ENCODE measurements at places on chromosomes 11 and 22.

DNA sequence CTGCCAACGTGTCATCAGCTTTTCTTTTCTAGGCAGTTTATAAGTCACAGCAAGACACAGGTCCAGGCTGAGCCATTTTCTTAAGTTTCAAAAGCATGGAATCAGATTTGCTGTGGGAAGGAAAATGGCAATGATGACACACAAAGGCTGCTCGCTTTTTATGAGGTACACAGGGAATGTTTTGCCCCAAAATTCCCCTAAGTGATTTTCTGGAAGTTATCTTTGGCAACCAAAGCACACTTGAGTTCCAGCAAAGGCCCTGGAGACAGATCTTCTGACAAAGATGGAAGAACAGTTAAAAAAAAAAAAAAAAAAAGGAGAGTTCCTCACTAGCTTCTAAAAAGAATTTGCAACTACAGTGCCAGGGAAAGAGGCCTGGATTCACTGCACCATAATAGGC lies 260.8 kb downstream of the LARGE1 start:
- no peak for DNase-seq

GRCh38 chr11:33701302-33702230 lies 940 bp upstream of the C11orf91 start:
- DNase-seq, result no peak

GRCh38 chr11:81892770-81893635 lies 840.7 kb downstream of the FAM181B start:
- DNase-seq, result no peak

DNA sequence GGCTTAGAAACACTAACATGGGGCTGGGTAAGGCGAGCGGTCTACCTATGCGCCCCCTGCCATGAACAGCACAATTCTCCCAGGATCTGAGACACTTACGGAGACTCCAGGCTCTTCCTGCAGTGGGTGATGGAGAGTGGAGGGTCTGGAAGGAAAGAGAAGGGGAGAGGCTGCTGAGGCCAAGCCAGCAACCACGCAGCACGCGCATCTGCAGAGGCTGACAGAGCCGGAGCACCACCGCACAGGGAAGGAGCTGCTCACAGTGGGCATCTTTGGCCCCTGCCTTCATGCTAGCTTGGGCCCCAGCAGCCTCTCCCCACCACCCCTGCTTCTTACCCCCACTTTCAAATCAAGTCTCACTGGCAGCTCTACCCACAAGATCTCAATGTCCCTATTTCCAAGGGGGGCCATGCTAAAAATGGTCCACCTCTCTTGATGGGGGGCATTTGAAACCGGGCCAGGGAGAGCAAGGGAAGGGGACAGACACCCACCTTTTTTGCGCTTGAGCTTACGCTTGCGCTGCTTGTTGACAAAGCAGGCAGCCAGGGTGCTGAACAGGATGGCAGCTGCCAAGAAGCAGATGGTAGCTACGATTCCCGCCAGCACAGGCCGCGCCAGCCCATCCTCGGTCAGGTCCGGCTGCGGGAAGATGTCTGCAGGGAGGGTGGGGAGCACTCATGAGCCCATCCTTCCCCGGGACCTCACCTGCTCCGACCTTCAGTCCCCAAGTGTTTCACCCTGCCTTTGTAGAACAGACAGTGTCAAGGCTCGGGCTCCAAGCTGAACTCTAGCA lies 34.5 kb downstream of the IGSF9B start:
- no peak for DNase-seq

DNA sequence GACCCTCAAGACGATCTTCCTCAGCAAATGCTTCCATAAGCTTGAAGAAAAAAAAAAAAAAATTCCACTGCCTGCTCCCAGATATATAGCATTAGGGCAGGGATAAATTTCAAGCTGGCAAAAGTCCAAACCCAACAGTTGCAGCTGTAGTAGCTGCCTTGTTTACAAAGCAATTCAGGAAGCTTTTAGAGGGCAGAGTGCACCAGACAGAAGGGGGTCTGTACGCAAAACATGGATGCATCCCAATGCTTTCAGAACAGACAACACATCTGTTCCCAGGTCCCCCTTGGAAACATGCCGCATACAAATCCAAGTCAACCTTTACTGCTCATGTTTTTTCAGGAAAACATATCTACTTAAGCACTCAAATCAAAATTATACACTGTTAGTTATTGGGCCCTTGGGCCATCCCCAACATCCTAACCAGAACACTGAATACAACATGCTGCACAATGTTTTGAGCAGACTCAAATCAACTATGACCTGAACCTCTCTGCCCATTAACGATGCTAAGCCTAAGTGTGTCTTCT lies 94.5 kb downstream of the CADM1 start:
- no peak for DNase-seq

DNA sequence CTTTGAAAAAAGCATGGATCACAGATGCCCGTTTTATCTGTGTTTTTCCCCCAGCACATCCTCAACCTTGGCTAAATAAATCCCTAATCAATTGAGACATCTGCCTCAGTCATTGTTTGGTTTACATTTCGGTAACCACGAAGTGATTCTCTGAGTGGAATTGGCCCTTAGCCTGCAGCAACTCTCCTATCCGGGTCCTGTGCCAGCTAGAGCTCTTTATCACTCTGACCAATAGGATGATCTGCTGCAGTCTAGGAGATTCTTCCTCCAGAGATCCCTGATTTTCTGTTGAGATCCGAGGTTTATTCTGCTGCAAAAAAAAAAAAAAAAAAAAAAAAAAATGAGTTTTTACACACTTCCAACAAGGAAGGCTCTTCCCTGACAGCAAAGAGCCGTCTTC lies 137.3 kb downstream of the KCNA4 start:
- no peak for DNase-seq

DNA sequence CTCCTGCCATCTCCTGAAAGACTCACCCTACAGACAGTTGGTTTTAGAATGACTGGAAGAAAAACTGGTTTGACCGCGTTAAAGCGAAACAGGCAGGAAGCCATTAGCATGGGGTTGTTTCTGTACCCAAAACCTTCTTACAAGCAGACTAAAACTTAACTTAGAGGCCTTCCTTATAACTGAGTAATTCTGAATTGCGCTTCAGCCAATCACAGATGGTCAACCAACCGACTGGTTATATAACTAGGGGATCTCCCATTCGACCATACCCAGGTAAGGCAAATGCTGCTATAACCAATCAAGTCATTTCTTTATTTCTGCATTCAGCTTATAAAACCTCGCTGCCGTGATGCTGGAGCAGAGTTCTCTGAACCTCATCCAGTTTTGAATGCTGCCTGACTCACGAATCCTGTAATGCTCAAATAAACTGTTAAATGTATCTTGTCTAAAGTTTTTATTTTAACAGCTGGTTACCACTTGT lies 87.8 kb upstream of the DRD2 start:
- no peak for DNase-seq

DNA sequence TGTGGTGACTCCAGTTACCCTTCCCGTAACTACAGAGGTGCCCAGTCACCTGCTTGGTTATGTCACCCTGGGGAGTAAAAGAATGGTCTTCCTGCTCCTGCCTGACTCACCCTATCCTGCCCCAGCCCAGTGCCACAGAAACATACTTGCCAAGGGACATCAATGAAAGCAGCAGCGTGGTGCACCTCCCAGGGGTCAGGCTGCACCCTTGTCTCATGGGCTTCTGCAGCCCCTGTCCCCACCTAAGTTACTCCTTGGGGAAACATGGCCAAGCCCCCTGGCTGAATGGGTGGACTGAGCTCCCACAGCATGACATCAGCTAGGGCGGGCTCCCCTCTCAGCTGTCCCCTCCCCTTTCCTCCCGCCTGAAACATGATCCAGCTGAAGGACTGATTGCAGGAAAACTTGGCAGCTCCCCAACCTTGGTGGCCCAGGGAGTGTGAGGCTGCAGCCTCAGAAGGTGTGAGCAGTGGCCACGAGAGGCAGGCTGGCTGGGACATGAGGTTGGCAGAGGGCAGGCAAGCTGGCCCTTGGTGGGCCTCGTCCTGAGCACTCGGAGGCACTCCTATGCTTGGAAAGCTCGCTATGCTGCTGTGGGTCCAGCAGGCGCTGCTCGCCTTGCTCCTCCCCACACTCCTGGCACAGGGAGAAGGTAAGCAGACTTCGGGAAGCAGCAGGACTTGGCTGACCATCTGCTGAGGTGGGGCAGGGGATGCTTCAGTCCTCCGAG lies at the start of gene HTR3A:
Gene HTR3A, plus strand, starts transcription at position 368 of the 730 bp plus-strand sequence. Its CDS starts 218 bp downstream, at position 586.
- no peak for DNase-seq

- DNase-seq, result no peak
Observed at GRCh38 chr11:17831883-17832282, 97.3 kb downstream of the KCNC1 start.

DNA sequence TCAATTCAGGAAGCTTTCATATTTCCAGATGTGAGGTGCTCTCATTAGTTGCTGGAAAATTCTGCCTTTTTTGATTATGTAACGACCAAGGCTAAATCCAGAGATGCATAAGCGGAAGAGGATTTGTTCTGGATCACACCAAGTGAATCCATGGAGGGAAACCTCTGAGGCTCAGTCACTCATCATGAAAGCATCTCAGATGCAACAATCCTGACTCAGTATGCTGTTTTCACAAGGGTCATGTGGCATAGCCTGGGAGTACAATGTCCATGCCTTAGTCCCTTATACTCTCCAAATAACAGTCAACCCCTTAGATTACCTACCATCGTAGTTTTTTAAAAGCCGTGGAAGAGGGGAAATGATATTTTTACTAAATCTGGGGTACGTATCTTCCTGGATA lies 445.6 kb downstream of the NTM start:
- no peak for DNase-seq

DNA sequence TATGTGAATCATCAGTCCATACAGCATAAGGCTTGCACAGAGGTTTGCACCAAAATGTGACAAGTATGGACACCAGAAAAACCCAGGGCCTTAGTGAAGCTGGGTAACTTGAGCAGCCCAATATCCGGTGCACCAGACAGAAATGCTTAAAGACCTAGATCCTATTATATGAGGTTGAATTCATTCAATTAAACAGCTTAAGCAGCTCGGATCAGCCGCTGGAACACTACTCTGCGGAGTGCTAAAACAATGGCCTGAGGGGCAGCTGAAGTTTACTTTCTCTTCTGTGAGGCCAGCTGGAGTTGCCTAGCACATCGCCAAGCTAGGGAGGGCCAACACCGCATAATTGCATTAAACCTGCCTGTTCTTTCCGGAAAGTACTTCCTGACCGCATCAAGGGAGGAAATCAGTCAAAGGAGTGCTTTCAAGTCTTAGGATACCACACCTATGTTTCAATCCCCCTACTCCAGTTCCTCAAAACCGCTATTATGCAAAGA lies 17.0 kb upstream of the FAM181B start:
- DNase-seq, result no peak

- no peak for DNase-seq
Observed at GRCh38 chr11:73267906-73268540, 4.1 kb upstream of the P2RY6 start.

- DNase-seq, result no peak
Observed at GRCh38 chr11:25566298-25567200, 765.4 kb upstream of the ANO3 start.

- no peak for DNase-seq
Observed at GRCh38 chr11:101759771-101760450, 154.9 kb upstream of the CEP126 start.

GRCh38 chr22:35611891-35612576 lies 5.1 kb downstream of the MB start:
- no peak for DNase-seq

DNA sequence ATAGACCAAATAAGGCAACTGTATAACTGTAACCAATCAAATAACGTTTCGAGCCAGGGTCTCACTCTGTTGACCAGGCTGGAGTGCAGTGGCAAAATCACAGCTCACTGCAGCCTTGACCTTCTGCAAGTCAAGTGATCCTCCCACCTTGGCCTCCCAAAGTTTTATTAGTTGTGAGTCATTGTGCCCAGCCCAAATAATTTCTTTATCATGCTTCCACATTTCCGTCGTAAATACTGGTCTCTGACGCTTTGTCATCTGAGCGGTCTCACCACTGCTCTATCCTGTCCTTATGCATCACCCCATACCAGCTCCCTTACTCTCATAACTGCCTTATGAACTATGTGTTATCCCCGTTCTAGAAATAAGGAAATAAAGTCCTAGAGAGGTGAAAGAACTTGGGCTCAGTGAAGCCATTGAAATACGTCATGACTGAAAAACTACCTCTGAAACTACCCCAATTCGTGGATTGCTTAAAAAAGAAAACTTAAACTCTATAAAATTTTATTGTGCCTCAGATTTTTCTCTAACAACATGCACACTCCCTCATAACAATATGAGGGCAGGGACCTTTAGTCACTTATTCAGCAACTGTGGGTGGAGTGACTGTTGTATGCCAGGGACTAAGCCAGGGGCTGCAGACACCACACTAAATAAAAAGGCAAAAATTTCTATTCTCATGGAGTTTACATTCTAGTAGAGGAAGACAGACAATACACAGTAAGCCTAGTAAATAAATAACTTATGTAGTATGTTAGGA lies 15.8 kb upstream of the RTN4RL2 start:
- DNase-seq, result no peak

- DNase-seq, result no peak
Observed at GRCh38 chr11:93537767-93538261, 5.4 kb downstream of the SMCO4 start.

- no peak for DNase-seq
Observed at GRCh38 chr11:116421529-116422185, 351.1 kb downstream of the BUD13 start.

- DNase-seq, result no peak
Observed at GRCh38 chr11:80261776-80262175, 820.9 kb upstream of the TENM4 start.

- no peak for DNase-seq
Observed at GRCh38 chr11:17538054-17538453, 6.2 kb downstream of the USH1C start.

DNA sequence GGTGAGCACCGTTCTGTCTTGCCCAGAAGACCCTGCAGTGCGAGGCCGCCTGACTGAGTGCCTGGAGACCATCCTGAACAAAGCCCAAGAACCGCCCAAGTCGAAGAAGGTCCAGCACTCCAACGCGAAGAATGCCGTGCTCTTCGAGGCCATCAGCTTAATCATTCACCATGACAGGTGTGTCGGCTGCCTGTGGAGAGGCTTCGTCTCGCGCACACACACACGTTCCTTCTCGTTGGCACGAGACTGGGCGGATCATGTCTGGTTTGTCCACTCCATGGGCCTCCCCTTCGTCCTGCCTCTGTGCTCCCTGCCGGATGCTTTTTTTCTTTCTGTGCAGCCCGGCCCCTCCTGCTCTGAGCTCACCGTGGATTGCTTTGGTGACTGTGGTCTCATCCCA lies 51.1 kb downstream of the MUC6 start:
- no peak for DNase-seq

DNA sequence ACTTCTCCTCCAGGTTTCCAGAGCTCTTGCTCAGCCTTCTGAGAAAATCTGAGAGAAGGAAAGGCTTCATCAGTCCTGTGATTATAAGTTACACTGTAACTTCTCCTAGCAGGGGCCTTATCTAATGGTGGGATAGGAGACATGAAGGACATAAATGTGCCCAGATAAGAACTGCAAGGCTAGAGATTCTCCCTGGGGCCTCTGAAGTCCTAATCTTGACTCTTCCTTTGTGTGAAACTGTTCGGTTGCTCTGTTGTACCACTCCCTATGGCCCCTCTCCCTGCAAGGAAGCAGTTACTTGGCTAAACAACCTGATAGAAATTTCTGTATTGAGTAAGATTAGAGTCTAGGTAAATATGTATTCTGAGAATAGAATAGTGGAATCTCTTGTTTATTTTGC lies 780.9 kb downstream of the ETS1 start:
- DNase-seq, result no peak
